Progenitor cell of endocrine pancreas (in vitro differentiated cells): ENCODE measurements at places on chromosomes 13 and 19. TPM values are rescaled to one million over a fixed set of nuclear protein-coding genes. Genes with fewer than 3 reads are reported as not detected.

DNA sequence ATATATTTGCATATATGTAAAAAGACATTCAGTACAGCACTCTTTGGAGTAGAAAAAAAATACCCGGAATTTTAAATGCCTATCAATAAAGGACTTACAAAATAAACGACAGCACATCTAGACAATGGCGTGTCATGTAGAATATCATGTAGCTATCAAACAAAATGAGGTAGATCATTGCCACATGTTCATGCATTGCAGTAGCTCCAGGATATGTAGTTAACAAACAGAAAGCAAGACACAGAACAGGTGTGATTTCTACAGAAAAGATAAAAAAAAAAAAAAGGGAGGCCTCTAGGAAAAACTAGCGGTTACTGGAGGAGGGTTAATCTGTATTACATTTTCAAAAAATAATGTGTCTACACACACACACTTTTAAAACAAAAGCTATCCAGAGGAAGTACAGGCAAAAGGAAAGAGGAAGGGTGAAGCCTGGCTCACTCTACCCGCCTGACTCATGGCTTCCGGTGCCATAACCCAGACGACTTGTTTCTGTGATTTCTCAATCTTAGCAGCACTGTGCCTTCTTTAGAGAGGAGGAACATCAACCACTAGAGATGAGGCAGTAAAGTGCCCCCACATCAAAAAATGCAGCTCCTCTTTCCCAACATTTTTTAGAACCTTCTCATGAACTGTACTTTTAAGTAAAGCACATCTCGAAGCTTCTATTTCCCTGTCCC, 6.9 kb downstream of the KCTD12 start:
- no peak for DNase-seq

DNA sequence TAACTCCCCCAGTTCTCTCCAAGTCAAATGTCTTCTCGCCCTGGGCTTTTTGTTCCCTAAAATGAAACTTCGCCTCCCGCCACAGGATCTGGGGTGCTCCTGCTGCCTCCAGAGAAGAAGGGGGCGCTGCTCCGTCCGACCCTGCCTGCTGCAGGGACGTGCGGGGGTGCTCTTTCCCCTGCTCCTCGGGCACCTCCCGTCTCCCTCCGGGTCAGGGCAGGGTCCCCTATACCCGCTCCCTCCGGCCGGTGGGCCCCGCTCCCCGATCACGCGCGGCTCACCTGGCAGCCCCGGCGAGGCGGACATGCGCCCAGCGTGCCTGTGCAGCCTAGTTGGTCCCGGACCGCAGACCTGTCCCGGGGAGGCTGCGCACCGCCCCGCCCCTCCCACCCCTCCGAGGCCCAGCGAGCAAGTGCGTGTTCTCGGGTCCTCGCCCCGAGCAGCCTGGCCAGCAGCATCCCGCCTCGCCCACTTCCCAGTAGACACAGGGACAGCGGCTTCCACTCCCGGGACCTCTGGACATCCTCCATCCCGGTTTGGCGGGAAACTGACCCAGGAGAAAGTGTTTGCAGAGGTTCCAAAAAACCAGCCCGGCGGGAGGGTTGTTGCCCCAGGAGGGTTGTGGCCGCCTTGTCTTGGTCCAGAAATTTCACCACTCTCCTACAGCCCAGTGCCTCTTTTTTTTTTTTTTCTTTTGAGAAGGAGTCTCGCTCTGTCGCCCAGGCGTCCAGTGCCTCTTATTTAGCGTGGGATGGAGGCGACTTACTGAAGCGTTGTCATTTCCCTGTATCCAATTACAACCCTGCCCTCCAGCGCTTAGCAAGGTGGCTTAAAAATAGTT, at the start of gene OXGR1:
OXGR1 (minus strand) TSS at position 460 of the 841 bp plus-strand sequence. CDS start 6,717 bp downstream, outside the sequence.
- peak; percentile 14 for DNase-seq

DNA sequence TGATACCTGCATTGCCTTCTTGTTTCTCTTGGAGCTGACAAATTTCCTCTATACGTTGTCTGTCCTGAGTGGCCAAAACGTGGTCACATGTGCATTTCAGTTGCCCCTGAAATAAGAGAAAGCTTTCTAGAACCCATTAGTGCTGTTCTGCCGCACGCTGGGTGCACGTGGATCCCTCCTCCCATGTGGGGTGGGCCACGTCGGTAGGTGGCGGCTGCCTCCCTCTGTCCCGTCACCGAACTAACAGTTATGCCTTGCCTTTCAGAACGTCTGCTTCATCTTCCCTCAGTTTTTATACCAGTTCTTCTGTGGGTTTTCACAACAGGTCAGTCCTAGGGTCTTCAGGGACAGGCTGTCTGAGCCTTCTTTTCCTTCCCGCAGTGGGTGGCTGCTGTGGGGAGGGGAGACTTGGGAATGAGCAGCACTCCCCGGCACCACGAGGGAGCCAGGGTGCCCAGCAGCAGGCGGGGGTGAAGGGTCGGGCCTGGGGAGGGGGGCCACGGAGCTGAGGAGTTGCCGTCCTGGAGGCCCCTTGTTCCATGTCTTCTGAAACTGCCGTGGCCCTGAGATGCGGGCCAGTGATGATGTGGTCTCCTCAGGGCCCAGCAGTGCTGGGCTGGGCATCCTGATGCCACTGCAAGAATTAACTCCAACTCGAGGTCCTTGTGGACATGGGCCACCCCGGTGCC, 109.7 kb upstream of the MCF2L start:
- DNase-seq = no peak

DNA sequence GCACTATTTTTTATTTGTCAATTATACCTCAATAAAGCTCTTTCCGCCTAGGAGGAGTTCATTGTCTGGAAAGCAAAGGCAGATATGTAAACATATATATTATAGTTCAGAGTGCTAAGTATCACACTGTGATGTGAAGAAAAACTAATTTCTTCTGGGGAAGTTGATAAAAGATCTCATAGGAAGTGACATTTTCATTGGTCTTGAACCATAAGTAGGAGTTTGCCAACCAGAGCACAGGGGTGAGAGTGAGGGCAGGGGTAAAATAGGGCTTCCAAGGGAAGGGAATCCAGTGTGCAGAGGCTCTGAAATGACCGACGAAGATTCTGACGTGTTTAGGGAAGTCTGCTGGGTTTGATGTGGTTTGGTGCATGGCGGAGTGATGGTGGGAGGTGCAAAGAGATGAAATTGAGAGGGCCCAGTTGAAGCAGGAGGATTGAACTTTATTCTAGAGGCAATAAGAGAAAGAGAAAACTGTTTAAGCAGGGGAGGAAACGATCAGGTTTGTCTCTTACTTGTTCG, 780 bp upstream of the GTF2F2 start:
- no peak for DNase-seq

- no peak for DNase-seq
Measured at GRCh38 chr13:68551701-68552522, 1321.8 kb upstream of the PCDH9 start.

DNA sequence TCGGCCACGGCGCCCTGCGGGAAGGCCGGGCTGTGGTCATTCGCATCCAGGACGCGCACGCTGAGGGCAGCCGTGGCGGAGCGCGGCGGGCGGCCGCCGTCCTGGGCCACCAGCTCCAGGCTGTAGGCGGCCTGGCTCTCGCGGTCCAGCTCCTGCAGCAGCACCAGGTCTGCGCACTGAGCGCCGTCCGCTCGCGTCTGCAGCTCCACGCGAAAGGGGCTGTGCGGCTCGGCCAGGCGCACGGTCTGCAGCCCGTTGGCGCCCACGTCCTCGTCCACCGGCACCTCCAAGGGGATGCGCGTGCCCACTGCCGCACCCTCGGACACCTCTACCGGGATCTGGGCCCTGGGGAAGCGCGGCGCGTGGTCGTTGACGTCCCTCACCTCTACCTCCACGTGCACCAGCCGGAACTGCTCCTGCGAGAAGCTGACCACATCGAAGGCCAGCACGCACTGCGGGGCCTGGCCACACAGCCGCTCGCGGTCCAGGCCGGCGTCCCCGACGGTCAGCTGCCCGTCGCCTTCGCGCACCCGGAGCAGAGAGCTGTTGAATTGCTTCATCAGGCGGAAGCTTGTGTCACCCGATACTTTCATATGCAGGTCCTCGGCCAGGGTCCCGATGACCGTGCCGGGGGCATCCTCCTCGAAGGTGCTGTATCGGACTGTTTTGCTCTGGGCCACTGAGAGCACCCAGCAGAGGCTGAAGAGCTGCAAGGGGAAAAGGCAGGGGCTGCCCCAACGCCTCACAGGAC, 583 bp downstream of the PCDH8 start:
- DNase-seq = no peak

Gene ALOX5AP
- not detected in 2 replicates for total RNA-seq

Gene ONECUT3
- 41.9 and 42.9 TPM in 2 replicates for total RNA-seq

Gene CD209
- total RNA-seq = not detected in 2 replicates

Gene ZSCAN22
- 4.6 TPM in 2 replicates for total RNA-seq

Gene UBL3
- total RNA-seq = 33.6 and 36.0 TPM in 2 replicates

Gene MBD3L2
- total RNA-seq = not detected in 2 replicates
